Astrocyte of the spinal cord (primary cell): ENCODE measurements at places on chromosomes 4 and X.

DNA sequence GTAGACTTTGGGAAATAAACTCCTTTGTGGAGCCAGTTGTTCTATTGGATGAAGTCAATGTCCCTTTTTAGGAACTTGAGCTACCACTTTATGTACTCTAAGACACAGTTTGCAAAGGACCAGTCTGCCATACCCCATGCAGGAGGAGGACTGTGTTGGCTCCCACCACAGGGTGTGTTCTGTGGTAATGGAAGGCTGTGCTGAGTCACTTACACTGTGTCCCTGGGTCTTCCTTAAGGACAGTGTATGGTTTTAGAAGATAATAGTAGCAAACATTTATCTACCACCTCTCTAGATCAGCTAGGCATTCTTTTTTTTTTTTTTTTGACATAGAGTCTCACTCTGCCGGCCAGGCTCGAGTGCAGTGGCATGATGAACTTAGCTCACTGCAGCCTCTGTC is 184.0 kb upstream of the PGRMC2 start:
- no peak for DNase-seq

DNA sequence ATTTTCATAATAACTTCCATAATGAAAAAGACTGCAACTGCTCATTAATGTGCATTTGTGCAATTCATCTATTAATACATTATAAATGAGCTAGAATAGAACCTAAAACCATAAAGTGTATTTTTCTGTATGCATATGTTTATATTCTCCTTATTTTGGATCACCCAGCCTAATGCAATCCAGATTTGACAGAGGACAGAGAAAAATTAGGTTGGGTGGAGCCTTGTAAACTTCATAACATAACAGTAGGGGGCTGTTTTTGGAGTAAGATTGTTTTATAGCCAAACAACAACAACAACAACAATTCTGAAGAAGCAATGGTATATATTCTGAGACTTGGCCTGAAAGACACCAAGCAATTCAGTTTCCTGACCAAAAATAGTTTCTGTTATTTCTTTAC is 615.3 kb upstream of the SLIT2 start:
- no peak for DNase-seq

DNA sequence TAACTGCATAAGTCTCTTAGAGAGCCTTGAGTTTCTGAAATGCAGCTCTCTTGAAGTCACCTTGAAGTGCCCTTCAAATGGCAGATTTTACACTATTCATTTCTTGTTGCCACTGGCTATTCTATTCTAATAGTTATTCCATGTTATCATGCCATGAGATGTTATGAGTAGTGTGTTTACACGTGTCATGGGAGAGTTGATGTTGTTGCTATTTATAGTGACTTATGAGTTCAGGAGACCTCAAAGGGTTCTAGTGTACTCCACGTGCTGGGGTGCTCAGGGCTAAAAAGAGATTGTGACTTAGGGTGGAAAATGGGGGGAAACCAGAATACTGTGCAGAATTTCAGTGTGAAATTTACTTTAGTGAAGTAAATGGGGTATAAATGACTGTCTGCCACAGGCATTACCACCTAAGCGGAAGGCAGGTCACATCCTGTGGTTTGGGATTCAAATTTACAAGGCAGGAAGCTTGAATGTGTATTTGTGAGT is 77.1 kb upstream of the SLC4A4 start:
- no peak for DNase-seq

DNA sequence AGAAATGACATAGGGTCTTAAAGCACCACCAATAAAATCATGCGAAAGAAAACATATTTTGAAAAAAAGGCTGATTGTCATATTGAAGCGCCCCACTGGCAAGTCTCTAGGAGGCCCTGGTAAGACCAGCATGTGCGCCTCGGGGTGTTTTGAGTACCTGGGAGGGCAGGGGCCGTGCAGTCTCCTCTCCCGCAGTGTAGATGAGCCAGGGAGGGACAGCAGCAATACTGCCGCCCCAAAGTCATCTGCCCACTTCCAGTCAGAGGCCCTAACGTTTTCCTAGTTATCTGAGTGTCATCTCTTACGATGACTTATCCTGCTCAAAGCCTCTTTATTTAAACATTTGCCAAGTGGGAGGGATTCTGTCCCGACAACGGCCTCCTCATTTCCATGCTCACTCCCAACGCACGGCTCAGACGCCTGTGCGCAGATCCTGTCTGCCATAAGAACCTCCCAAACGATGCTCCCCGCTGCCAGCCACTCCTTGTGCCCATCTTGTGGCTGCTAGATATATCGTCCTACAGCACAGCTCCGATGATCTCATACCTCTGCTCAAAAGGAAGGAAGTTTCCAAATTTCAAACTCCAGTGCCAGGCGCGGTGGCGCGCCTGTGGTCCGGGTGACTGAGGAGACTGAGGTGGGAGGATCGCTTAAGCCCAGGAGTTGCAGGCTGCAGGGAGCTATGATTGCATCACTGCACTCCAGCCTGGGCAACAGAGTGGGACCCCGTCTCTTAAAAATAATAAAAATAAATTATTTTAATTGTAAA is 17.2 kb upstream of the SCRG1 start:
- no peak for DNase-seq

- no peak for DNase-seq
Measured at GRCh38 chr4:2804973-2805501, 12.2 kb downstream of the SH3BP2 start.

DNA sequence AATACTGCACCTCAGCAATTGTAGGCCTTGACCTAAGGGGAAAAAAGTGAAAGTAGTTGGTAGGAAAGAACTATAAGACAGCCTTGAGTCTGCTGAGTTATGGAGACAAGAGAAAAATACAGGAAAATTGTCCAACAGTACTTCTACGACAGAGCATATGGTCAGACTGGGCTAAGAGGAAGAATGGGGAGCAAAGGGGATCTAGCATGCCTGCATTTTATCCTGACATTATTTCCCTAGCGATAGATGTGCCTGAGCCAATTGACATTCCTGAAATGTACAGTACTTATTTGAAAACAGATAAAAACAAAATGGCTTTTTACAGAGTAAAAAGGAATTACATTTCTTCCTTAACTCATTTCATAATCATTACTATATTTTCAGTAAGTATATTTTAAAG is 22.2 kb downstream of the GUCY1A1 start:
- DNase-seq = no peak

DNA sequence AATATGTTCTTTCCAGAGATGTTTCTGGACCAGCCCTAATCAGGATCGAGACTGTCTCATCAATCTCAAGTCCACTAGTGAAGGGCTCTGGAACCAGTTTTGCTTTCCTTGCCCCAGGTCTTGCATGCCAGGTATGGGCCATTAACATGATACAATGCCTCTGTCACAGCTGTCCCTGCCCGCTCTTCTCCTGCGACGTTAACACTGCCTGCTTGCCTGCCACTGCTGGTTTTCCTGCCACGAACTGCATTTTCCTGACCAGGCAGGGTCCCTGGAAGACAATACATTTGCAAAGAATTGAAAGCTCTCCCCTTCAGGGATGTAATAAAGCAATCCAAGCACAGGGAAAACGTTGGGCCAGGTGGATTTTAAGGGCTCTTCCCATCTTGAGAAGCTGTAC is 200.3 kb downstream of the MID1 start:
- no peak for DNase-seq

GRCh38 chrX:103201041-103201440 is 13.9 kb upstream of the BEX4 start:
- no peak for DNase-seq
